ENCODE measurements at places on chromosomes 3 and 15.

- no peak for DNase-seq
Measured at GRCh38 chr15:95363646-95364045, 966.9 kb upstream of the NR2F2 start.

DNA sequence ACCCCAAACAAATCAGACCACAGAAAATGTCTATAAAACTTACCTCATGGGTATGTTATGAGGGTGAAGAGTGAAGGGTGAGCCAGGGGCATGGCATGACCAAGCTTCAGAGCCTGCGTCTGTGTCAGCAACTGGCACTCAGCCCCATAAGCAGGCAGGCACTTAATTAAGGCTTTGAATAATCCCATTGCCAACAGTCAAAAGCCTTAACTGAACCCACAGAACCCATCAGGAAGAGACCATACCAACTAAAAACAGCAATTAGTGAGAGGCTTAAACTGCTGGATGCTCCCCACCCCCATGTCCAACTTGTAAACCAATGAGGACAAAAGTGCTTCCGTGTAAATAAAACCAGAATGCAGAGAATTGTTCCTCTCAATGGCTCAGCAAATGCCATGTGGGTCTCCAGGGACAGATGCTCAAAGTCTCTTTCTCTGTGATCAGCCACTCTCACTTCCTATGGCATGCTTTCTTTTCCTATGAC lies 126.0 kb downstream of the MYLK start:
- DNase-seq, result peak; percentile 72

DNA sequence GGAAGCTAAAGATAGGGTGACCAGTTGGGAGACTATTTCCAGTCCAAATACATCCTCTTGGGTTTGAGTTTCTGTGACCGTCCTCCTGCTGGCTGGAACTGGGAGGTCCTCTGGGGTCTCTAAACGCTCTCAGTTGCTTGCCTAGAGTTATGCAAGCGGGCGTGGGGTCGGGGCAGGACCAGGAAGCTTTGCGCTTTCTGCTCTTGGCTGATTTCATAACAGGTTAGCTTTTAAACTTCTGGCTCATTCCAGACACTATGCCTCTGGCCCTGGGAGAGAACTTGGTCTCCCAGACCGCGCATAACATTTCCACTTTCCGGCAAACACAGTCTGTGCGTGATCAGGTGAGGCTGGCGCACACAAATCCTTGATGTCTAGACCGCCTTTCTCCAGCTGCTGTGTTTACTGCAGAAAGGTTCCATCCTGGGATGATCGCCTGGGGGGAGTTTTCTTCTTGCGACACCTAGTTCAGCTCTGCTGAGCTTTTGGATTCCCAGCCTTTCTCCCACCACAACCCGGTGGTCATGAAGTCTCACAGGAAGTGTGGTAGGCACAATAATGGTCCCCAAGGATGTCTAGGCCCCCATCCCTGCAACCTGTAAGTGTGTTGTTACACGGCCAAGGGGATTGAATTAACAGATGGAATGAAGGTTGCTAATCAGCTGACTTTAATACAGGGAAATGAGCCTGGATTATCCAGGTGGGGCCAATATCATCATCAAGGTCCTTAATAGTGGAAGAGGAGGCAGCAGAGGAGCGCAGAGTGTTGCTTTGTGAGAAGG lies 23.6 kb upstream of the CGNL1 start:
- DNase-seq, result no peak

GRCh38 chr3:73143821-73144237 lies 82.4 kb downstream of the EBLN2 start:
- DNase-seq, result peak; percentile 85

DNA sequence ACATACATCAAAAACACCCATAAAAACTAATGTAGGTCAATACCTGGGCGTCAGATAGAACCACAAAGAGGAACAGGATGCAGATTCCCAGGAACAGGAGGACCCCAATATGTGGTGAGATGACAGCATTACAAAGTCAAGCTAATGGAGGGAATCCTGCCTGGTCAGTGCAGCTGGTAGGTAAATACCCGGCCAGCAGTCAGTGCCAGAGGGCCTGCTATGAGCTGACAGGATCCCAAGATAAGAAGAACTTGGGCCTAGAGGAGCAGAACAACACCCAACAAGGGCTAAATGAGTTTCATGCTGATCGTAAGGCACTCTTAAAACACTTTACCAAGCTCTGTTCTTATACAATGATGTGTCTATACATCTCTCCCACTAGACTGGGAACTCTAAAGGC lies 61.2 kb upstream of the KCNMB2 start:
- DNase-seq, result no peak

DNA sequence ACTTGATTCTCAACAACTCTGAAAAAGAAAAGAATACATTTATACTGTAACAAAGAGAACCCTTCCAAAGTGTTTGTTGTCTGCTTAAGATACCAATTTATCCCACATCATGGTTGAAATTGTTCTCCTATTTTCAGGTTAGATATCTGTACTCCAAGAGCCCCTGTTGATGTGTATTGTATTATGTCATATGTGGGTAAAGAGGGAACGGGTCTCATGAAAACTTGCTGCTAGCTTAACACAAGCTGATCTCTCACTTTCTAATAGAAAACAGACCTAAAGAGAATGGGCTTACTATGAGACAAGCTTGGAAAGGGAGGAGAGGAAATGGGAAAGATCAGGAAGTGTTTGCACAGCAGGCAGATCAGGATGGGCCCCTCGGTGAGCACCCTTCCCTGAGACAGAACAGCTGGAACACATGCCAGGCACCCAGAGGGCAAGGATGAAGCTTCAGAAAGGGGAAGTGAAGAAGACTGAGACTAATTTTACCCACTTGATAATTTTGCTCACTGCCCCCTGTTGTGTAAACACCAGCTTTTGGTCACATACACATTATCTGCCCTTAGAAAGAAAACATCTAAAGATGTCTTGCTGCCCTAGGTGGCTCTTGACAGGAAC lies 747.9 kb upstream of the CCDC54 start:
- peak; percentile 47 for DNase-seq

- no peak for DNase-seq
Measured at GRCh38 chr3:55333046-55333445, 154.1 kb downstream of the WNT5A start.

Data from fibroblast of skin of scalp (primary cell).